ENCODE measurements at places on chromosomes 13 and 19.

- no peak for DNase-seq
Measured at GRCh38 chr19:46132508-46133100, 8.1 kb upstream of the IGFL3 start.

DNA sequence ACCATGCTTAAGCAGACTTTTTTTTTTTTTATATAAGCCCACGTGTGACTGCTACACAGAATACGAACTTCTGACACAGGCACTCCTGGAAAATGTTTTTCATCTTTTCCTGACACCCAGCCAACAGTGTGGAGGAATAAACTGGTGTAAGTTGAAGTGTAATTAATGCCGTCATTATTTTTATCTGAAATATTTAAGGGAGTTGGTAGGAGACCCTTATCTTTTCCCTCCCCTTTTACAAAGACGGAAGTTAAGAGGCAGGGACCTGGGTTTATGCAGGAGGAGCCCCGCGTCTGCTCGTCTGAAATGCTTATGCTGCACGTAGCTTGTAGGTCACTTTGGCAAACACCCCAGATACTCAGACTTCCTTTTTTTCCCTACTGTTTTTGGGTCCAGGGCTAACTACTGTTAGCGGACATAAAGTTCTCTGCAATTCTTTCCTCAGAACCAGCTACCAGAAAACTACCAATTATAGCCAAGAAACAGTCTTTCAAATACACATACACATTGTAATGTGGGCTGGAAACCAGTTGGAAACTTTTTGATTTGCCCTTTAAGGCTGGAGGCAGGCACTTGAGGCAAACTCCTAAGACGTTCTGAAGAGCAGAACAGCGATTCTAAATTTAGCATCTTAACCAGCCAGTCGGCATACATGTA, 50.8 kb downstream of the EFNB2 start:
- peak; percentile 60 for DNase-seq

GRCh38 chr13:59906413-59907049, 257.2 kb downstream of the DIAPH3 start:
- DNase-seq: peak; percentile 78

GRCh38 chr19:34494601-34495000, 13.0 kb downstream of the WTIP start:
- DNase-seq: no peak

DNA sequence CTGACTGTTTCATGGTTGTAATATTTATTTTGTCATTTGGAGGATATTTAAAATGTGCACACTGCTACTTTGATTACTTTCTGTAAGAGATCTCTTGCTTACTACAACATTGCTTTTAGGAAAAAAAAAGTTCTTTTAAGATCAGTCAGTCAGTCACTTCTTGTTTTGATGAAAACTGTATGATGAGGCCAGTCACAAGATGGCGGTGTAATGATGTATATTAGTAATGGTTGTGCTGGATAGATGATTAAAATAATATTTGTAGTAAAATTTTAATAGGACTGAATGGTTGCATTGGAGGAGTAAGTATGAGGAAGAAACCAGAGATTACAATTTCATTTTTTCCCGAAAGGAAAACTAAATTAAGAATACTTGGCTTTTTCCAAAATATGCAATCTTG, 2411.1 kb downstream of the PCDH9 start:
- no peak for DNase-seq

- no peak for DNase-seq
Measured at GRCh38 chr13:98397861-98398260, 179.0 kb downstream of the STK24 start.

Data from fibroblast of the aortic adventitia (primary cell).